Mesendoderm (in vitro differentiated cells): ENCODE measurements at places on chromosomes 12 and 14.

DNA sequence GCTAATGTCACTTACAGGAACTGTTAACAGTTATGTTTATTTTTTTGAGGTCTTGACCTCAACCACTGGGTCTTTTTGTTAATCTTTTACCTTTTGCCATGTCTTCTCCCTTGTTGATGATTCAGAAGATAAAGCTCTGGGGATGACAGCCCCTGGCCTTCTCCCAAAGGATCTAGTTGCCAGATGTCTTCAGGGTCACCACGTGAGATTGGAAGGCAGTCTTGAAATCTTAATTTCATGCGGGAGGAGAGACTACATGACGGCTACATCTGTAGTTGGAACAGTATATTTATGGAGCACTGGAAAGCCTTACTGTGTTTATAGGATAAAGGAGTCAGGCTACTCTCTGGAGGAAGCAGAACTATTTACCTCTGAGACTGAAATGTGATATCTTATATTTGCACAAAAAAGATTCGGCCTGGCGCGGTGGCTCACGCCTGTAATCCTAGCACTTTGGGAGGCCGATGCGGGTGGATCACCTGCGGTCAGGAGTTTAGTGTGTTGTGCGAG, 5.6 kb downstream of the MLEC start:
- DNase-seq: no peak

GRCh38 chr14:105940534-105941225, 414.3 kb downstream of the TMEM121 start:
- DNase-seq: no peak

- no peak for DNase-seq
Observed at GRCh38 chr12:130137040-130138018, 24.9 kb upstream of the FZD10 start.

- no peak for DNase-seq
Observed at GRCh38 chr12:101001669-101002068, 207.1 kb downstream of the ANO4 start.

DNA sequence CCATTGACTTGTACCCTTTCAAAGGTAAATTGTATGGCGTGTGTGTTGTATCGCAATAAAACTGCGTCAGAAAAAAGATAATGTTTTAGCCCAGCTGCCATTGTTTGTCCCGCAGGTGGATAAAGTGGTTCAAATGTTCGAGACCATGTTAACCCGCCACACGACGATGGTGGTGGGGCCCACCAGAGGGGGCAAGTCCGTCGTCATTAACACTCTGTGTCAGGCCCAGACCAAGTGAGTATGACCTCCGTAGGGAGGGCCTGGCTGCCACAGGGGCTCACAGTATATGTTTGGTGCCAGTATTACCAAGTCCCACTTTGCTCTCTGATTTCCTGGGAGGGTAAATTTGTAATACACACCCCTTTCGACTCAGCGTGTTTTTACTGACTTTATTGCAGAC, 96.9 kb downstream of the DNAH10 start:
- peak; percentile 42 for DNase-seq

GRCh38 chr14:89466484-89466883, 49.5 kb upstream of the FOXN3 start:
- DNase-seq: peak; percentile 76

DNA sequence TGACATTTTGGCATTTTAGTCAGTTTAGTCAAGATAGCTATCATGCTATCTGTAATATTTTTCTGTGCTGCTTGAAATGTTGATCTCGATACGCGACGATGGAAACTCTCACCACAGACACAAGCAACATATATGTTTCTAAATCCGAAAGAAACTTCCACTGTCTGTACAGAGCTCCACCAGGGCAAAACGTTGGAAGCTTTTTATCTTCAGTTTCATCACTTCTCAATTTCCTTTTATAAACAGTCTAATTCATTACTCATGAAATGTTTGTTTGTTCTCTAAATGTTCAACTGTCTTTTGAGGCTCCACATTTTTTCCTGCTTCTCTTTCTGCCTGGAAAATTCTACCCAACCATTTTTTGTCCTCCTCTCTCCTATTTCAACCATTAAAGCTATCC, 737.6 kb downstream of the SLC16A7 start:
- DNase-seq: no peak

GRCh38 chr12:76936275-76937193, 57.7 kb upstream of the CSRP2 start:
- DNase-seq: peak; percentile 31

DNA sequence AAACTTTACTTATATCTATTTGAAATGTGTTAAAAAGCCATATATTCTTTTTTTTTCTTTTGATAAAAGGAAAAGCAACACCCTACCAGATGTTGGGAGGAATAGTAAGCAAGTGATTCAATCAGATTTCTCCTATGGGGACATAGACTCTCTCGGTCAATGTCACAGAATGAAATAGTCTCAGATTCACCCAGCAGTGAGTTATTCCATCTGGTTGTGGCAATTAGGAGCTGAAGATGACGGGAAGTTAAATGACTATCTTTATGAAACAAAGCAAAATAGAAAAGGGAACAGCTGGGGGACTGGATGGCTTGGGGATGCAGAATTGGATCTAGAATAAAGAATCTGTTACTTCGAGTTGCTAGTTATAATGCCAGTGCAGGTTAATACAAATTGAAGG, 857.0 kb downstream of the NRXN3 start:
- no peak for DNase-seq

- DNase-seq: peak; percentile 82
Observed at GRCh38 chr12:42846782-42847181, 257.2 kb upstream of the PRICKLE1 start.

GRCh38 chr12:2165021-2165420, 112.2 kb downstream of the CACNA1C start:
- DNase-seq: no peak

GRCh38 chr14:105537580-105538474, 11.4 kb downstream of the TMEM121 start:
- peak; percentile 13 for DNase-seq

DNA sequence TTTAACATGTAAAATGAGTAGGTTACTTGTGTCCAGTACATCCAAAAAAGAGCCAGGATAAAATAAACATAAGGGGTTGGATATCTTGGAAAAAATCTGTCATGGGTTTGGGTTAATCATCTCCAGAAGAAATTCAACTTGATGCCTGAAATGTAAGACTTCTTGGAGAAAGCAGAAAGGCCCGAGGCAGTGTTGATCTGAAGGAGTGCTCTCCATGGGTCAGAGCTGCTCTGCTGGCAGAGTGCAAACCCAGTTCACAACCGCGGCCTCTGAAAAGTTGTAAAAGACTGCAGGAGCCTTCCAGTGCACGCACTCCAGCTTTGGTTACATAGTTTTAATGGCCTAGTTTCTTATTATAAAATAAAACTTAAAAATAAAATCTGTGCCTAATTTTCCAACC, 97.3 kb upstream of the ALX1 start:
- no peak for DNase-seq
